A673 (cell line): ENCODE measurements at places on chromosomes 2 and 18. TPM values are rescaled to one million over a fixed set of nuclear protein-coding genes. Genes with fewer than 3 reads are reported as not detected.

GRCh38 chr2:218032336-218033171 lies 29.8 kb upstream of the TNS1 start:
- H3K36me3 ChIP-seq = no peaks in the 10 kb centered on the region
- H3K27ac ChIP-seq = peak overlapping the region; percentile 58
- peak overlapping the region; percentile 40 for H3K4me3 ChIP-seq
- no peaks in the 10 kb centered on the region for H3K27me3 ChIP-seq
- DNase-seq = no peak
- H3K4me1 ChIP-seq = peaks cover 12% of the 10 kb centered on the region

GRCh38 chr2:40457837-40458236 lies 5.9 kb upstream of the SLC8A1 start:
- no peak for DNase-seq
- peaks cover 65% of the 10 kb centered on the region for H3K27me3 ChIP-seq
- no peaks in the 10 kb centered on the region for H3K36me3 ChIP-seq
- no peak overlapping the region for H3K27ac ChIP-seq
- H3K4me1 ChIP-seq = no peaks in the 10 kb centered on the region

GRCh38 chr18:50117863-50118262 lies 77.1 kb downstream of the MYO5B start:
- H3K36me3 ChIP-seq = no peaks in the 10 kb centered on the region
- H3K27ac ChIP-seq = no peak overlapping the region
- no peak for DNase-seq
- H3K4me3 ChIP-seq = no peak overlapping the region
- peaks cover 30% of the 10 kb centered on the region for H3K27me3 ChIP-seq

- H3K27me3 ChIP-seq = peaks cover 5% of the 10 kb centered on the region
- H3K27ac ChIP-seq = no peak overlapping the region
- DNase-seq = no peak
- no peaks in the 10 kb centered on the region for H3K4me1 ChIP-seq
These were observed 14.3 kb upstream of the MC5R start for GRCh38 chr18:13809531-13810255.

GRCh38 chr2:99159594-99159993 lies 4.8 kb downstream of the LIPT1 start:
- H3K4me1 ChIP-seq = no peaks in the 10 kb centered on the region
- H3K27ac ChIP-seq = no peak overlapping the region
- DNase-seq = no peak
- H3K36me3 ChIP-seq = no peaks in the 10 kb centered on the region
- no peaks in the 10 kb centered on the region for H3K27me3 ChIP-seq

The KLHL30 gene
- 0.09 TPM in 1 of 2 replicates, not detected in the other for total RNA-seq

The DPY30 gene
- 90.8 and 96.2 TPM in 2 replicates for total RNA-seq

The C2orf80 gene
- total RNA-seq = not detected in 2 replicates

The MAPK4 gene
- 0.62 and 0.63 TPM in 2 replicates for total RNA-seq

The UGT1A7 gene
- total RNA-seq = not detected in 2 replicates

The TACR1 gene
- total RNA-seq = not detected in 2 replicates
